ENCODE measurements at places on chromosomes 1 and 21.

DNA sequence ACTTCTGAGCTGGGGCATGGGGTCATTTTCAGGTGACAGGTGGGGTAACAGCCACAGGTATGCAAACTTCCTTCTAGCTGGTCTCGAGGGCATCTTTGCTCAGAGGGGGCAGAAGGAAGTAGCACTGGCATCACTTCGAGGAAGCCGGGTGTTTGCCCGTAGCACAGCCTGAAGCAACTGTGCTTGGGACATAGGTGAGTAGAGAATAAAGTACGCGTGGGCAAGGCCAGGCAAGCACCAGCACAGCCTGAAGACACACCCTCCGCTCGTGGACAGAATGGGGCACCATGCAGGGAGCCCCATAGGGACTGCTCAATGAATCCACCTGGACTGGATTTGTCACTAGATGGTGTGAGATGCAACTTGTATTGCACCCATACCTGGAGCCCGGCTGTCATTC lies 167.1 kb downstream of the KCNJ6 start:
- DNase-seq, result no peak

DNA sequence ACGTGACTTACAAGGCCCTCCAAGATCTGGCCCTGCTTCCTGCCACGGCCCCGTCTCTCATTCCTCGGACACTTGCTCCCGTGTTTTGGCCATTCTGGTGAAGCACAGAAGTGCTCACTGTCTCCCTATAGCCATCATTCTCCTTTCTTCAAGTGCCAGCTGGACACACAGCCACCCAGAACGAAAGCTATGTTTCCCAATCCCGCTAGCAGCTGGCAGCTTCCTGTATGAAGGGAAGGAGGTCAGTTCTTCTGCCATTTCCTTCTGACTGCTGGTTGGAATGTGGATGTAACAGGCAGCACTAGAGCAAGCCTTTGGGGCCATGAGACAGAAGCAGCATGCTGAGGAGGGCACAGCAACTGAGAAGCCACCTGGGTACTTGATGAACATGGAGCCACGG lies 82.8 kb downstream of the TGFBR3 start:
- no peak for DNase-seq

DNA sequence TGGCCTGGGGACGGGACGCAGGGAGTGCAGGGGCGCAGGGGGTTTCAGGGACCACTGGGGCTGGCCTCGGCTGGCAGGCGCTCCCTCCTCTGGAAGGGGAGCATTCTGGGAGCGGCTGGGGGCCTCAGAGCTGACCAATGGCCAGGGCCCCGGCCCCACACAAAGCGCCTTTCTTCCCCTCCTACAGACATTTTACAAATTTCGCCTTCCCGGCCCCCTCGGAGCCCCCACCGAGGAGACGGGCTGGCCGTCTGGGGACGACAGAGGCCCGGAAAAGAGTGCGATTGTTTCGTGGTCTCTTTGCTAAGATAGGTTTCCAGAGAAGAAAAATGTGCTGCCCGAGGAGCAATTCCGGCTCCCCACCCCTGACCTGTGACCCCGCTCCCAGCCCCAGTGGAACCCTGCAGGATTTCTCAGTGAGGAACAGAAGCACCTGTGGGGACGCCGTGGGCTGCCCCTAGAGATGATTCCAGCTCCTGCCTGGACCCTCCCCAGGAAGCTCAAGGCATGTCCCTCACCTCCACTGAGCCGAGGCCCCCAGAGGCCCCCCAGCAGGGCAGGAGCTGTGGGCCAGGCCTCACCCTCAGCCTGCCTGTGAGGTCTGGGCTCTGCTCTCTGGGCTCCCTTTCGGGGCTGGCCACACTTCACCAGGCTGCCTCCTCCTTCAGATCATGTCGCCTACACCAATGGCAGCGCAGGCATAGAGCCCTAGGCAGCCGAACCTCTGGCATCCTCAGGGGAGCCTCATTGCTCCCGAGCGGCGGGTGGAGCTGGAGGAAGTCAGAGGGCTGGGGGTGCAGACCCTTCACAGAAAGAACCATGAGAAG lies 15.0 kb upstream of the PLEKHG5 start:
- no peak for DNase-seq

DNA sequence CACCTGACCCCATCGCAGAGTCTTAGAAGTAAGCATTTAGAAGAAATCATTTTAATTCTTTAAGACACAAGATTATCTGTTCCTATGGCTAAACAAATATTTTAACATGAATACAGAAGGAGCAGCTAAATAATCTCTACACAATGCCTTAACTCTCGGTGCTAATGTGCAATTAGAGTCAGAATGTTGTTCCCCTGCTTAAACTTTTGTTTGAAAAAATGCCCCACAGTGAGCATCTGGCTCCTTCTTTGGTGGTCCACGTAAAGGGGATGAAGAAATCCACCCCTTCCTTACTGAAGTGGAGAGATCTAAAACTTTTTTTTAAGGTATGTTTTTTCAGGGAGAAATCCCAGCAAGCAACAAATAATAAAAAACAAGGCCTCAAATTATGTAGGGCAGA lies 55.2 kb downstream of the SLC45A1 start:
- DNase-seq, result no peak

GRCh38 chr1:1430114-1430982 lies 5.1 kb upstream of the VWA1 start:
- DNase-seq, result no peak

- no peak for DNase-seq
These were observed 24.1 kb upstream of the ARF1 start for GRCh38 chr1:228058172-228058948.

DNA sequence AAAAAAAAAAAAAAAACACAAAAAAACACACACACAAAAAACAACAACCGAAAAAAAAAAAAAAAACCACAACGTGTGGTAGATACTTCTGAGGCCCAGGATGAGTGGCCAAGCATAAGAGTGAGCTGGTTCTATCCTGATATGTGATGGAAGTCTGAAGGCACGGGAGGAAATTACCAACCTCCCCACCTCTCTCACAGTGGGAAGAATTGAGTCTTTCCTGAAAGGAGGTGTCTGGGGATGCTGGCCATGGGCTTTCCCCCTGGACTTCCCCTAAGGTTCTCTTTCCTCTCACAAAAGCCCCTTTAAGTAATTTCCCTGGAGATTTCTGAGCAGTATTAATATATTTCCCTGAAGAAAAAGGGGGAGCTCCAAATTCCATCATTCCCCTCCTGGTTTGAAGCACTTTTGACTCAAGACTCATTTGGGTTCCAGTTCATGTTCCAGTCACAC lies 5.2 kb downstream of the TMCC2 start:
- DNase-seq, result no peak

- no peak for DNase-seq
These were observed 18.0 kb upstream of the IL20 start for GRCh38 chr1:206847337-206847834.

DNA sequence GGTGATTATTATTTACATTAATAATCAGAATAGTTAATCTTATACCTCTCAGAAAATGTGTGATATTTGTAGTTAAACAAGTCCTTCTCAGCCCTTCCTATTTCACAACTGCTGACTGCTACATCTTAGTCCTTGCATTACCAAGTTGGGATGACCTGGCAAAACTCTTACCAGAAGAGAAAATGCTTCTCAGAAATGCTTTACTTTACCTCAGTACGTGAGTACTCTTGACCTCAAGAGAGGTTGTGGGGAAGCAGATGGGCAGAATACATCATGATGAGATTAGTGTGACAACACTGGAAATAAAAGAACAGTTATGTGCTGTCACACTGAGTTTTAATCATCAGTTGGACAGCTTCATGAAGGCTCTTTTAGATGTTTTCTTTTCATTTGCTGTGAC lies 16.2 kb downstream of the CFAP126 start:
- no peak for DNase-seq

DNA sequence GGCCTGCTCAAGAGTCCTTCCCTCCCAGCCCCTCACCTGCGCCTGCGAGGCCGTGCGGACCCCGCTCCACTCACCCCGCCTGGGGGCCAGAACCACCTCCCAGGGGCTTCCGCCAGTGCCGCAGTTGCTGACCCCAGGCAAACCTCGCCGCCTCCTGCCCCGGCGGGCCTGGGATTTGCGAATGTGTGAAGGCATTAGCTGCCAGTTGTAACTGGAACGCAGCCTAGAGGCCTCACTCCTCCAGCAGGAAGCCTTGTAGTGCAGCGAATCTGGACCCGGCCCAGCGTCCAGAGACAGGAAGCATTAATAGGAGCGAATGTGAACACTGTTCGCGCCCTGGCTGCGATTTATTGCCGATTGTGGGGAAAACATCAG lies 140.9 kb upstream of the ARHGEF16 start:
- no peak for DNase-seq

GRCh38 chr21:22120616-22121266 lies 1122.5 kb downstream of the NCAM2 start:
- DNase-seq, result no peak

- DNase-seq, result no peak
These were observed 458.0 kb upstream of the VAMP3 start for GRCh38 chr1:7313081-7313546.

GRCh38 chr1:19154876-19155275 lies 55.2 kb downstream of the UBR4 start:
- DNase-seq, result no peak
